ENCODE measurements at places on chromosomes 2 and 18. TPM values are rescaled to one million over a fixed set of nuclear protein-coding genes. Genes with fewer than 3 reads are reported as not detected.

Gene SPOPL
- 20.6 TPM for total RNA-seq

Gene LPIN1
- 53.5 TPM for total RNA-seq

Gene LYG2
- not detected for total RNA-seq

Gene SCYGR4
- not detected for total RNA-seq

Gene GORASP2
- total RNA-seq, result 38.5 TPM

Gene IGFBP5
- total RNA-seq, result 928 TPM

Gene MSTN
- total RNA-seq, result 0.09 TPM

Gene SPP2
- not detected for total RNA-seq

Gene KCNIP3
- total RNA-seq, result 0.57 TPM

Gene FZD7
- 68.4 TPM for total RNA-seq

Gene MAP3K19
- total RNA-seq, result not detected

Gene LOXL3
- 57.5 TPM for total RNA-seq

Gene TEKT4
- total RNA-seq, result not detected

Gene NPAS2
- 4.8 TPM for total RNA-seq

Gene TUBA3E
- total RNA-seq, result not detected

Gene NABP1
- total RNA-seq, result 56.1 TPM

Gene KCNG2
- 4.7 TPM for total RNA-seq

Gene G6PC2
- not detected for total RNA-seq

Gene CCT7
- 317 TPM for total RNA-seq

Gene SERPINB11
- total RNA-seq, result not detected

Gene BOK
- 12.9 TPM for total RNA-seq

Gene CNGA3
- not detected for total RNA-seq

Gene PREB
- 56.2 TPM for total RNA-seq

Gene ROCK1
- 26.3 TPM for total RNA-seq

Gene ESPNL
- total RNA-seq, result 2.4 TPM

Gene HOXD10
- total RNA-seq, result 0.18 TPM

Gene PLCL1
- total RNA-seq, result 1.1 TPM

Gene GRB14
- 0.71 TPM for total RNA-seq

Gene ZNF396
- total RNA-seq, result 2.8 TPM

Gene CKAP2L
- 0.74 TPM for total RNA-seq

Gene DBI
- total RNA-seq, result 150 TPM

Gene ASPRV1
- total RNA-seq, result 0.28 TPM

Gene HYCC2
- total RNA-seq, result 7.5 TPM

Gene CXXC1
- 47.1 TPM for total RNA-seq

Gene FAM228A
- total RNA-seq, result 0.18 TPM

Gene SCN9A
- total RNA-seq, result 7.8 TPM

Gene CXCR4
- 0.92 TPM for total RNA-seq

All from smooth muscle cell of bladder (primary cell).